ENCODE measurements at places on chromosomes 6 and 20.

- no peak for DNase-seq
These were observed 24.6 kb upstream of the CSNK2A1 start for GRCh38 chr20:568097-568652.

- no peak for DNase-seq
These were observed 182.5 kb downstream of the CDC5L start for GRCh38 chr6:44569931-44570385.

DNA sequence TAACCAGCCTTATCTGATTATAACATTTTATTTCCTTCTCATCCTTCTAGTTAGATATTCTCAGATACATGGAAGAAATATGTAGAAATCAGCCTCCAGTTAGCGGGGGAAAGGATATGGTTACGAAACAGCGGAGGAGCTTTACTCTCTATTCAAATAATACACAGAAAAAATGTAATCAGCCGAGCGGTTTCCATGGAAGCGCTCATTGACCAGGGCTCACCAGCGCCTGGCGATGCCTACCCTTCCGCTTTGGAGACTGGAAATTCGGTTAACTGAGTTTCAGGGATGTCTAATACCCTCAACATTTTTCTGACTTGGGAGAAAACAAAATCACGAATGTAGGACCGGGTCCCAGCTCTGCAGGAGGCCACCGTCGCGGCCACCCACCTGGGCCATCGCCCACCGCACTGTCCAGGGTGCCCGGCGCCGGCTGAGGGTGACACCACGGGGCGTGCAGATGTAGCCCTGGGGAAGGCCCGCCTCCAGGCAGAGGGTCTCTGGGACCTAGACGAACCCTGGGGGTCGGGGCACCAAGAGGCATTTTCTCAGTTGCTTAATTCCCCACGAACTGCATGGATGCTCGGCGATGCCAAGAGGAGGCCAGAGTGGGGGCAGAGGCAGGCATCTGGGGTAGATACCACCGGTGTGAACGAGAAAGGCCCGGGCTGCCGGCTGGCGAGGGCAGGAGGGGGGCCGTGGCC lies 1.7 kb downstream of the PRR18 start:
- DNase-seq: no peak

DNA sequence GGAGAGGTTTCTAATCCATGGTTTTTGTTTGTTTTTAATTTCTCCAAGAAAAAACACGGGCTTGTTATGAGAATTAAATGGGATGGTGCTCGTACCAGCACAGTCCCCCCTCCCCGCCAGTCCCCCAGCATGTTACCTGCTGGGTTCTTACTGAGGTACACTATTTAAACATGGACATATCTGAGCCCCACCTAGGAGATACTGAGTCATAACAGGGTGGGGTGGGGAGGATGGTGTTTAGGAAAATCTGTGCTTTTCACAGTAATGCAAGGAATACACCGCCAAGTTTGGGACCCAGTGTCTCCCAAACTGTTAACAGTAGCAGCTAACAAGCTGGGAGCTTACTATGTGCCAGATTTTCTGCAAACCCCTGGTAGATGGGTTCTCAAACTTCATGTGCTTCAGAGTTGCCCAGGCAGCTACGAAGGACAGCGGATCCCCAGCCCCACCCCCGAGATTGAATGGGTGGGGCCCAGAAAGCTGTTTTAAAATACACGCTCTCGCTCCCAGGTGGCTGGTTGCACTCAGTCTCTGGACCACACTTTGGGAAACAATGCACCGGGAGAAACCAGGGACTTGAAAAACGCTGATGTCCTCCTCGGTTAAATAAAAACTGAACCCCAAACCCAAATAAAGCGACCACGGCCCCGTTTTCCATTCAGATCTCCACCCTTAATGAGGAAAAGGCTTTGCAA lies 995 bp downstream of the ZFP64 start:
- peak; percentile 46 for DNase-seq

GRCh38 chr6:10643201-10643651 lies 51.2 kb downstream of the C6orf52 start:
- peak; percentile 61 for DNase-seq

- DNase-seq: no peak
These were observed 107.8 kb upstream of the RNF217 start for GRCh38 chr6:124854338-124854922.

DNA sequence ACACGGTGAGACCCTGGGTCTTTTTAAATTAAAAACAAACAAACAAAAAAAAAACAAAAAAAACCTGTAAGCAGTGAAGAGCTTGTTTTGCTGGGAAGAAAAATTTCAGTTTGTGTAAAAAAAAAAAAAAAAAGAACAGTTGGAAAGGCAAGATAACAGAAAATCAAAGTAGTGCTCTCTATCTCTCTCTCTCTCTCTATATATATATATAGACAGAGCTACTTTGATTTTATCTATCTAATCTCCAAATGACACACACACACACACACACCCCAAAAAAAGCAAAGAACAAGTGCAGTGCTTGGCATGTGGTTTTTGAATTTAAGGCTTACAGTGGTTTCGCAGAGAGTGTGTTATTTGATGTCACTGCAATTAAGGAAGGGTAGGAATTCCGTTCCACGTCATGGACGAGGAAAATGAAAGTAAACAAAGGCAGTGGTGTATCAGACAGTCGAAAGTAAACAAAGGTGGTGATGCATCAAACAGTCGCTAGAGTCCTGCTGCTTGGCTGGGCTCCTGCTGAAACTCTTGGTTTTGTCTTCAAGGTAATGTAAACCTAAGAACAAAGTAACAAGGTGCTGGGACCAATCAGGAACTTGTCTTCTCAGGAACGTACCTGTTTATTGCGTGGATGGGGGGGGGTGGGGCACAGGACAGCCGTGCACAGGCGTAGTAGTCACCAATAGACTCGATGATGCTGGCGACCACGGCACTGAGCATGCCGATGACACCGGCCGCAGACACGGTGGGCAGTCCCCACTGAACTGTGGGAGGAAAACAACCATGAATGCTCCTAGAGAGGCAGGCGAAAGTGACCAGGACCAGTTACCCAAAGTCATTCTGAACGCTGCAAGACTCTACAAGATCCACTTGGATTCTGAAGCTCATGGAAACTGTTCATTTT lies 131.8 kb downstream of the SLC23A2 start:
- DNase-seq: no peak

DNA sequence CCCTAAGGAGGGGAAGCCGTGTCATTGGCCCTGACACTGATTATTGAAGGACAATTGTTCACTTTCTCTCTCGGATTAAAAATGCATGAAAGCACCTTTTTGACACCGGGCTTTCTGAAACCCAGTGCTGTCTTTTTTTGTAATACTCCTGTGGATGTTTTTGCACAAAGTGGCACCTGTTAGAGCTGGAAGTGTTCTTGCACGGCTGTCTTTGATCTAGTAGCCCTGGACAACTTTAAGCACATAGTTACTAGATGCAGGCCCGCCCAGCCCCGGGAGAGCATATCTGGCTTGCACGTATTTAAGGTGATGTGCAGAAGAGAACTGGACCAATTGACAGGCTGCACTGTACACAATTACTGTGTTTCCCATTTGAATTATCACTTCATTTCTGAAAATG lies 72.6 kb downstream of the ARID1B start:
- DNase-seq: no peak

GRCh38 chr6:90374201-90374600 lies 77.6 kb upstream of the BACH2 start:
- no peak for DNase-seq

GRCh38 chr6:34239893-34240292 lies 3.2 kb downstream of the HMGA1 start:
- no peak for DNase-seq

DNA sequence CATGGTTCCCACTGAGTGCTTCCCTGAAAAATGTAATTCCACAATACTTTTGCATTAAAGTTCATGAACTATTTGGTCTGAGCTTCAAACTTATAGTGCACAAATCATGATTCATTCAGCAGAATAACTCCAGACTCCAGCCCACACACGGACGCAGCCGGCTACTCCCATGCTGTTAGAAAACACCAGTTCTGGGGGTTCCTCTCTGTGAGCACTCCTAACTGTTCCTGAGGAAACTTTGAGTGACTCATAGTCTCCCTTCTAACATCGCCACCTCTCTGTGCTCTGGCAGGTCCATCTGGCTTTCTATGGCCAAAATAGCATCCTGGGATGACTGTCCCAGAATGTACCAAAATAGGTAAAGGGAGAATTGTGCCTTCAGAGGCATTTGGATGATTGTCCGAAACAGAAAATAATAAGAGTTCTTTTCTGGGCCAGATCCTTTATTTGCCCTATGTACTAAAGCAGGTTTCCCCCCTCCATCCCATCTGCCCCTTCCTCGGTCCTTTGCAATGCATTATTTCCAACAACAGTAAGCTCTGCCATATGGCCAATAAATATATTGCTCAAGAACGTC lies 32.3 kb upstream of the LY86 start:
- no peak for DNase-seq

- no peak for DNase-seq
These were observed 71.3 kb upstream of the MYL9 start for GRCh38 chr20:36469973-36470372.

- no peak for DNase-seq
These were observed 51.5 kb upstream of the MTHFD1L start for GRCh38 chr6:150813993-150814359.

- no peak for DNase-seq
These were observed 26.9 kb upstream of the MOCS1 start for GRCh38 chr6:39961178-39961577.

- no peak for DNase-seq
These were observed 8.1 kb downstream of the TMEM151B start for GRCh38 chr6:44278315-44278714.

- DNase-seq: no peak
These were observed 2.5 kb upstream of the SPATS1 start for GRCh38 chr6:44339763-44340625.

DNA sequence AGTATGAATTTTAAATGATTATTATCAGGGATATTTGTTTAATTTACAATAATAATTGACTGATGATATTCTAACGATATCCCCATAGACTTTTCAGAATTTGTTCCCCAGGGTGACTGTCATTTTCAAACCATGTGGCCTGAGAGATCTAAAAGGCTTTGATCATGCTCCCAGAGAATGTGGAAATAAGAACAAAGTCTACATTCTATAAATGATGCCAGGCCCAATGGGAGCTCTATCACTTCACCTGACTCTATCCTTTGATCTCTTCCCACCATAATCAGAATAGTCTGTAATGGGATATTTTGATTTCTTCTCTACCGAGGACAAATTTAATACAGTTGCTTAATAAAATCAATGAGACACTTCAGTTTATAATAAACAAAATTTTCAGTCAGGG lies 483.4 kb upstream of the IRAK1BP1 start:
- no peak for DNase-seq

DNA sequence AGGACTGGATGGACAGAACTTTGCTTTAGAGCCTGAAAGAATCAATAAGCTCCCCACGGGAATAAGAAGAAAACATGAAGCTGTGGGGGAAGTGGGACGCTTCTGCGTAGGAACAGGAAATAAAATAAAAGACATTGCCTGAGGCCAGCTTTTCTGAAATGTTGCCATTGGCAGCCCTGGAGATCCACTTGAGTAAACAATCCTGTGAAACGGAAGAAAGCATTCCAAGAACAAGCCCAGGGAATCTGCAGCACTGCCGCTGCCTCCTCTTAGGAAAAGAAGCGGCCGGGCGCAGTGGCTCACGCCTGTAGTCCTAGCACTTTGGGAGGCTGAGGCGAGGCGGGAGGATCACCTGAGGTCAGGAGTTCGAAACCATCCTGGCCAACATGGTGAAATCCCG lies 182.3 kb upstream of the RALGAPA2 start:
- no peak for DNase-seq

DNA sequence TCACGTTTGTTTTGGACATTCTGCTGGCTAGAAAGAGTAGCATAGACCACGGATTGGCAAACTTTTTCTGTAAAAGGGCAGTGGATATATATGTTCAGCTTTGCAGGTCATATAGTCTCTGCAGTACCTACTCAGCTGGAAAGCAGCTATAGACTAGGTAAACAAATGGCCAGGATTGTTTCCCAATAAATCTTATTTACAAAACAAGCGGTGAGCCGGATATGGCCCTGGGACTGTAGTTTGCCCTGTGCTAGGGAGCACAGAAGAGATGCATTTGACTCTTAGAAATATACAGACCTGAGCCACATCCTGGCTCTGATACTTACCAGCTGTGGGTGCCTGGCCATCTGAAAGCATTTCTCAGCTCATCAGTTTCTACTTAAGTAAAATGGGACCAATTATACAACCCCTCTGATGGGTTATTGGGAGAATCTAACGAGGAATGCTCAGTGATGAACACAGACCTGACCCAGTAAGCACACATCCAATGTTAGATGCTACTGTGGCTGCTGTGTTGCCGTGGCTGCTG lies 120.7 kb downstream of the TSHZ2 start:
- no peak for DNase-seq

DNA sequence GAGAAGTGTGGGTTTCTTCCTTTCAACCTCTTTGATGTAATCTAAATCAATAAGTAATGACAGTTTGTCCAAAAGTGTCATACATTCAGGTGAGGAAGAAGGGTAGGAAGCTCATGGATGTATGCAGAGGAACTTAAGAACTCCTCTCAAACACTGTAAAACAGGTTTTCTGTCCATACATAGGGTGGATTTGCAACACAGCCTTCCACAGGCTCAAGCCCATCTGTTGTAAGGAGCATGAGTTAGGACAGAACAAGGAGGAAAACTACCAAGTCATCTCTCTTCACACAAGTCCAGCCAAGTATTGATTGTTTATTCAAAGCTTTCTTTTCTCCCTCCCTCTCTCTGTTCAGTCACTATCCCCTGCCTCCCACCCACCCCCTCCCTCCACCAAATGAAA lies 49.0 kb upstream of the CDYL start:
- no peak for DNase-seq

DNA sequence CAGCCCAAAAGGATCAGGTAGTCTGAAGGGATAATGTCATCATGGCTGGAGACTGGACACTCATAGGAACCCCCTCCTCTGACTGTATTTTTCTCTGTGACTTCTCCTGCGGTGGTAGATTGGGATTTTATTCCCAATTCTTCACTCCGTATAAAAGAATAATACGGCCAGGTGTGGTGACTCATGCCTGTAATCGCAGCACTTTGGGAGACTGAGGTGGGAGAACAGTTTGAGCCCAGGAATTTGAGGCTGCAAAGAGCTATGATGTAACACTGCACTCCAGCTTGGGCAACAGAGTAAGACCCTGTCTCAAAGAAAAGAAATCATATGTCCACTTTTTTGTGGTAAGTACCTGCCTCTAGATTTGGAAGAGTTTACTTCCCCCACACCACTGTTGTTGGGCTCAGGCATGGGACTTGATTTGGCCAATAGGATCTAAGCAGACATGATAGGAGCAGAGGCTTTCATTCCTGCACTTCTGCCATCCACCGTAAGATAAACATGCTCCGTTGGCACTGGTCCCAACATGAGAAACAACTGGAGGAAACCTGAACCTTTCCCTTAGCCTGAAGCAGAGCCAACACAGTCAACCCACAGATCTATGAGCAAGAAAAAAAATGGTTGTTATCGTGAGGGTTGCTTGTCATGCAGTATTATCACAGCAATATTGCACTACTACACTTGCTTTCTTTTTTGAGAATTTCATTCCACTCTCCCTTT lies 82.0 kb downstream of the JPH2 start:
- no peak for DNase-seq

- no peak for DNase-seq
These were observed 108.4 kb upstream of the SIM1 start for GRCh38 chr6:100573166-100573565.

GRCh38 chr6:104860221-104860620 lies 502 bp upstream of the HACE1 start:
- DNase-seq: no peak

GRCh38 chr6:153623496-153623895 lies 415.5 kb upstream of the OPRM1 start:
- no peak for DNase-seq

- no peak for DNase-seq
These were observed 27.0 kb downstream of the MAP7 start for GRCh38 chr6:136523196-136523595.
